MV-4-11 (cell line): ENCODE measurements at places on chromosomes 1 and 21.
A peak's percentile ranks its signal among the peaks of the same experiment; 100 is the strongest.

DNA sequence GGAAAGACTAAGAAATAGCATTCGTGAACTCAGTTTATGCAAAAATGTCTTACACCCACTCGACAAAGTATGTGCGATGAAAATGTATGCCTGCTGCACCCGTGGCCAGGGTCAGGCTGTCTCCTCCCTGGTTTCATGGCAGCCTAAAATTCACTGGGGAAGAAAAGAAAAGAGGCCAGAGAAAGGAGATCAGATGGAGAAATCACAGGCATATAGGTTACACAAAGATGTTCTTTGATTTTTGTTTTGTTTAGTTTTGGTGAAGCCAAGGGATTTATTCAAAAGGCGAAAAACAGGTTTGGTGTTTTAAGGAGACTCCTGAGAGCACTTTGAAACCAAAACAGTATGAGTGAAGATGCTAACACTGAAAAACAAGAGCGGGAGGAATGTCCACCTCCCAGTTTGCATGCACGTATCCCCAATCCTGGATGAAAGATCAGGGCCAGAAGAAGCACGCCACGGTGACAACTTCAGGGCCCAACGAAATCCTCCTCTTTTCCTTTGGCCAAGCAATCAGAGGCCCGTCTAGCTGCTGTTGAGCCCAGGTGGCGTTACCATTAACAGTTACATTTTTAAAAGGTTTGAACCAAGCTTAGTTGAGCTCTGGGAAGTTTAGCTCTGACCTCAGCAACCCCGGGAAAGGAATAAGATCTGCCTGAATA is 992 bp upstream of the SSX2IP start:
- no peak for DNase-seq

GRCh38 chr1:17342014-17342441 is 30.0 kb upstream of the PADI6 start:
- no peak for DNase-seq

- peak; percentile 30 for DNase-seq
Measured at GRCh38 chr1:62407398-62408009, 29.3 kb upstream of the USP1 start.

- peak; percentile 10 for DNase-seq
Measured at GRCh38 chr1:175191659-175192058, 917 bp downstream of the KIAA0040 start.

GRCh38 chr1:3320246-3321152 is 134.0 kb upstream of the ARHGEF16 start:
- peak; percentile 20 for DNase-seq

- no peak for DNase-seq
Measured at GRCh38 chr1:230316864-230317745, 109.0 kb downstream of the PGBD5 start.

- DNase-seq = no peak
Measured at GRCh38 chr1:203640117-203640516, 13.5 kb downstream of the ATP2B4 start.

- peak; percentile 91 for DNase-seq
Measured at GRCh38 chr1:21939650-21940374, 2.7 kb upstream of the HSPG2 start.
